Cardiac septum (tissue), 1 donor: ENCODE measurements at places on chromosomes 2 and 18. TPM values are rescaled to one million over a fixed set of nuclear protein-coding genes. Genes with fewer than 3 reads are reported as not detected.

DNA sequence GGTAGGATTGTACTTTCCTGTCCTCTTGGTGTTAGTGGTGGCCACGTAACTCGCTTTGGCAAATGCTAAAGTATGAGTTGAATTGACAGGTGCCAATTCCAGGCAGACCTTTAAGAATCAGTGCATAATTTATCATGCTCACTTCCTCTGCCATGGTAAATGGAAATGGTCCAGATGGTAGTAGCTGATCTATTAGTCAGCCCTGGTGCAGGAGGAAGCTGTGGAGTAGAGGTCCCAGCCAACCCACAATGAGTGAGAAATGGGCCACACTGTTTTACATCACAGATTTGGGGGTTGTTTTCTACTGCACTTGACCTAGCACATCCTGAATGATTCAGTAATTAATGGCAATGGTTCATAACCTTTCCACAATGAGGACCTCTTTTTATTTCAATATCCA, 104.4 kb downstream of the RGPD3 start:
- DNase-seq, result no peak

GRCh38 chr2:160429248-160430000, 64.2 kb downstream of the RBMS1 start:
- DNase-seq, result no peak

DNA sequence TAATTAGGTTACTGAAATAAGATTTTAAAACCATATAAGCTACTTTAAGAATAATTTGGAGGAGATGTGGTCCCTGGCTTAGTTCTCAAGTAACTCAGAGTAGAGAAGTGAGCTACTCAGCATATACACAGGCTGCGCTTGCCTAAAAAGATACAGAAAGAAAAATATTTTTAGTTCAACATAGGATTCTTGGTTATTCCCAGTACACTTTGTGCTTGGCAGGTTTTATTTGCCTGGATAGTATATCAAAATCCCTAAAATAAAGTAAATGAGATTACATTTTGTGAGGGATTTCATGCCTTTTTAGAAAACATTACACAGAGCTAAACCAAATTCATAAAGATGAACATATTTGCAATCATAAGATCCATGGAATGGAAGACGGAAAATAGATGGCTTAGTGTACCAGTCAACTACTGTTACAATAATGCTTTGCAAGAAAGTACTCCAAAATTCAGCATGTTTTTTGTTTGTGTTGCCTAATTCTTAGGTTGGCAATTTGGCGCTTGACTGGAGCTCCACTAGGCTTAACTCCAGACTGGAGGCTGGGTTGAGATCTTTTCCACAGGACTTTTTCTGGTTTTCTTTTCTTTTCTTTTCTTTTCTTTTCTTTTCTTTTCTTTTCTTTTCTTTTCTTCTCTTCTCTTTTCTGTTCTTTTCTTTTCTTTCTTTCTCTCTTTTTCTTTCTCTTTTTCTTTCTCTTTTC, 600.5 kb upstream of the SYT4 start:
- DNase-seq, result no peak

RUFY4 gene
- total RNA-seq, result not detected

SRD5A2 gene
- not detected for total RNA-seq

DNA sequence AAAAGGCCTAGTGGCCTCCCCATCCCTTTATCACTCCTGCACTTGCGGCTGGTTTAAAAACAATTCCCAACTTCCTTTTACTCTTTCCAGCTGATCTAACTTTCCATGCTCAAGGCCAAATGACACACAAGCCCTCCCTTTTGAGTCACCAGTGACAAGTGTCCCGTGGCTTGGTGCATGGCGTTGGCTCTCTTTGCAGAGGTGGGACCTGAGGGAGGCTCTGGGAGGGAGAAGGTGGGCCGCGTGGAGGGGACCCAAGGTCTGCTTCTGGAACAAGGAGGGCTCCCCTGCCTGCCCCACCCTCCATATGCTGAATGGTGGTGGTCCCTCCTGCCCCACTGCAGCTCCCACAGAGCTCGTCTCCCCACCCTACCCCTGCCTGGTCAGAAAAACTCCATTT, 30.8 kb upstream of the HPCAL1 start:
- DNase-seq, result peak; percentile 70

SPC25 gene
- total RNA-seq, result 0.24 TPM

- no peak for DNase-seq
Observed at GRCh38 chr18:50058731-50059130, 136.2 kb downstream of the MYO5B start.

DNA sequence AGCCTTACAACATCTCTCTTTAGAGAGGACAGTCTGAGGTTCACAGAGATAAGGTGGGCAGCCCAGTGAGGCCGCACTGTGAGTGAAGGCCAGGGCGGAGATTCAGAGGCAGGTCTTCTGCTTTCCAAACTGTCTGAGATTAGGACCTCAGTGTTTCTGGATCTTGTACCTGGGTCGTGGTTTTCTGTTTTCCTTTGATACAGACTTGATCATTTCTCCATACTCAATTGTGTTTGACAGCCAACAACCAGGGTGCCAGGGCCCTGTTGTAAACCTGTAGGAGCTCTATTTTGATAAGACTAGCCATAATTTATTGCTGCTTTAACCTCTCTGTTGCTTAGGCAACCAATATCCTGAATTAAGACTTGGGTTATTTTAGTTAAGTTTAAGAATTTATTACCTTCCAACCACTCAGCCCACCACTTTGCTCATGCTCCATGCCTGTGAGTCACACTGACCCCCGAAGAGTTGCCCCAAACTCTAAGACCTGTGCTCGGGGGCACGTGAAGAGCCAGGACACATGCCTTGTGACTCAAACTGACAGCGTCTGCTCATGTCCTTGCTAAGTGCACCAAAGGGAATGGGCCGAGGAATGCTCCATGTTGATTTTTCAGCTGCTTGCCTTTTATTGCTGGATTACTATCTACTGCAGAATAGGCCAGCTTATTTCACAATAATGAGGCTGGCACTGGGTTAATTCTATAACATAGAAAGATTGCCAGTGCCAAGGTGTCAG, 248.6 kb downstream of the BCL2 start:
- no peak for DNase-seq

FAM237A gene
- total RNA-seq, result 1.9 TPM

MTCL1 gene
- 16.3 TPM for total RNA-seq

DNA sequence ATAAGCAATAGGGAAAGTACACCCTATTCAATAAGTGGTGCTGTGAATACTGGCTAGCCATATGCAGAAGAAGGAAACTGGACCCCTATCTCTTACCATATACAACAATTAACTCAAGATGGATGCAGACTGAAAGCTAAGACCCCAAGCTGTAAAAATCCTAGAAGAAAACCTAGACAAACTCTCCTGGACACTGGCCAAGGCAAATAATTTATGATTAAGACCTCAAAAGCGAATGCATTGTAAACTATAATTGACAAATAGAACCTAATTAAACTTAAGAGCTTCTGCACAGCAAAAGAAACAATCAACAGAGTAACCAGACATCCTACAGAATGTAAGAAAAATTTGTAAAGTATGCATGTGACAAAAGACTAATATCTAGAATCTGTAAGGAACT, 41.1 kb upstream of the ASXL3 start:
- DNase-seq, result no peak

DNA sequence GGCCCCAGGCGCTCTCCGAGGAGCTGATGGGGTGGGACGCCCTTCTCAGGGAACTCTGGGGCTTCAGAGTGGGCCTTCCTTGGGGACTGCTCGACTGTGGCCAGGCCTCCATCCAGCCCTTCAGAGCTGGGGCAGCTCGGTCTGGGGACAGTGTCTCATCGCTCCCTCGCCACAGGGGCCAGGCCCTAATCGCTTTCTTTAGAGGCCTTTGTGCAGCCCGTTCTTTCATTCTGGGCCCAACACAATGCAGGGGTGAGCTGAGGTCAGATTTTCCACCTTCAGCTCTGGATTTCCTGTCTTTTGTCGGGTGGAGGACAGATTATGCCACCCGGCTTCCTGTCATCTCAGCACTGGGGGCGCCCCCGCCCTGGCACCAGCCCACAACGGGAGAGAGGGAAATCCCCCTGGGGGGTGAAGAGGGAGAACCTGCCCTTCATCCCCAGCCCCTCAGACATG, 25.2 kb downstream of the MYCN start:
- peak; percentile 68 for DNase-seq

DNA sequence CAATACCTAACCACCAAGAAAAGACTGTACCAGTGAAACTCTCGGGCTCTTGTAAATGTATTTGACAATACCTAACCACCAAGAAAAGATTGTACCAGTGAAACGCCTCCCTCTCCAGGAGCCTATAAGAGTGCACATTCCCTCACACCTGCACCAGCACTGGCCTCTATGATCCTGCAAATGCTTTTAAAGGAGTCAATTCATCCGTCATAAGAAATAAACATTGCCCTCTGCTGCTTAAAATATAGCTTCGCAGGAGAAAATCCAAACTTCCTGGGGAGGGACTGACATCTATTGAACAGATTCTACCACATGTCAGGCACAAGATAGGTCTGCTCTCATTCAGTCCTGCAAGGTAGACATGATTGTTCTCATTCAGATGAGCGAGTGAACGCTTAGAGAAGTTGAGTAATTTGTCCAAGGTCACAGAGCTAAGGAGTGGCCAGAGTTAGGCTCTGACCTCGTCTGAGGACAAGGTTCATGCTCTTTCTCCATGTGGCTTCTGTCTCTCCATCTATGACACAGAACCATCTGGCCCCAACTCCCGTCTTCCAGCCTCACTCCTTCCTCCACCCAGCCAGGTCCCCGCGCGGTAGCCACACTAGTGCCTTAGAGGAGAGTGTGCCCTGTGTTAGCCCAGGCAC, 38.7 kb downstream of the MCFD2 start:
- no peak for DNase-seq

DNA sequence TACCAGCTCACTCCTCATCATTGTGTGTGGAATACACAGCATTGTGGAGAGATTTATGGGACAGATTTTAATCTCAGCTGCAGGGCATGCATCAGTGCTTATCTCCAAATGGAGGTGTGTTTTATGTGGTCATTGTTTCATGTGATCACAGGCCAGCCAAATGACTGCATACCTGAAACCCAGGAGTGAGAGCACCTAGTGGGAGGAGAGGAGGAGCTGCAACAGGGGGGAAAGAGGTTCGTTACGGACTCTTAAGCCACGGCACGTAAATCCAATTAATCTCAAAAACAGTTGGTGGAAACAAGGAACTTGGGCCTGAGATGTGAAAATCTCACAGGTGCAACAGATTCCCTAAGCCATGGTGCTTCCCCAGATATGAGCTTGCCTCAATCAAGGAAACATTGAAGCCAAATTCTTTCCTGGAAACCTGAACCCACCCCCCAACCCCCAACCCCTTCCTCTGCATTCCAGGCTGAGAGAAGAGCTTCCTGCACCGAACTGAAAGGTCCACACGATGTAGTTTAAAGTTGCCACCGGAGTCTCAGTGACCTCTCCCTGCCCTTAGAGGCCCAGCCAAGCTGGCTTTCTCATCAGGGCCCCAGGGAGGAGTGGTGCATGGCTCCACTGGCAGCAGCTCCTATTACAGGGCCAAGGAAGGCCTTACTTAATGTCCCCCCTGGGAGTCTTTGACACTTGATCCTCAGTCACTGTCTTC, 167.4 kb downstream of the C1D start:
- no peak for DNase-seq

CSRNP3 gene
- total RNA-seq, result 2.9 TPM

DNA sequence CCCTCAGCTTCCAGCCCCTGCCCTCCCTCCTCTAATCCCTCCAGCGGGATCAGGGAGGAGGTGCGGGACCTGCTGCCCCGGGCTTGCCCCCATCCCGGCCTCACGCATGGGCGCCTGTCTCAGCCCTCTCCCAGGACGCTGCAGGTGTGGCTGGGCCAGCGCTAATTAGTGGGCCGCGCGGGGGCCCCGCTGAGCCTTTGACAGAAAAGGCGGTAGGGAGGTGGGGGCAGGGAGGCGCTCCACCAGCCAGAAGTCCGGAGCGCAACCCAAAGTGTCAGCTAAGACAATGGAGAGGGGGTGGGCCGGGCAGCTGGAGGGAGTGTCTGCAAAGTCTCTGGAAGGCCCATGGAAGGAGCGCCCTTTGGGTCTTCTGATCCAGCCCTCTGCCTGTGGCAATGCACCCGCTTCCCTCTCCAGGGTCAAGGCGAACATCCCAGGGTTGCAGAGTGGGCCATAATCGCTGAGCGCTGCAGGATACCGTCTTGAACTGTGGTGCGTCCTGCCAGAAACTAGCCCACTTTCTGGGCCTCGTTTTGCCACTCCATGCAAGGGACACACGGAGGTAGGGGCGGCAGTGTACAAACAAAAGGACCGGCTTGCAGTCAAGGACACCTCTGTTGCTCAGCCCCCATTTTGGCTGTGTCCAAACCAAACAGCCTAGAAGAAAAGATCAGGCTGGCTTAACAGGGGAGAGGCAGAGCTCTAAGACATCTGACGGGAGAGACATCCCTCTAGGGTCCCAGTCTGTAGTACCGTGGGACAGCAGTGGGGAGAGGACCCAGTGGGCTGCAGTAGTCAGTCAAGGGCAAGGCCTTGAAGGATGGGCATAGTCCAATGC, 3.5 kb downstream of the ATP6V1B1 start:
- peak; percentile 64 for DNase-seq

DNA sequence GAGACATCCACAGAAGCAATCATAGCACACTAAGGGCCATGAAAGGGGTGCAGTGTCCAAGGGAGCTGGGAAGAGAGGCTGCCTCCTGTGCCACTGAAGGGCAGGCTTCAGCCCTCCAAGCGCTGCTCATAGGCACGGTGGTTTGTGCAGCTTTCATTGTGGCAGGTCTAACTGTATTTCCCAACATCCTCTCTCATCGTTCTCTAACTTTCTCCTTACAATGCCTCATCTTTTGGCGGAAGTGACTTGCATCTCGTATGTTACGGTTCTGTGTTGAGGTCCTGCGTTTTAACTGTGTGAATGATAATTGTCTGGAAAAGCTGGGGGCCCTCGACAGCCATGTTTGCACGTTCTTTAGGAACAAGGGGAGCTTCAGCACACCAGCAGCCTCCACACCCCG, 213.9 kb downstream of the GBX2 start:
- DNase-seq, result no peak

DNA sequence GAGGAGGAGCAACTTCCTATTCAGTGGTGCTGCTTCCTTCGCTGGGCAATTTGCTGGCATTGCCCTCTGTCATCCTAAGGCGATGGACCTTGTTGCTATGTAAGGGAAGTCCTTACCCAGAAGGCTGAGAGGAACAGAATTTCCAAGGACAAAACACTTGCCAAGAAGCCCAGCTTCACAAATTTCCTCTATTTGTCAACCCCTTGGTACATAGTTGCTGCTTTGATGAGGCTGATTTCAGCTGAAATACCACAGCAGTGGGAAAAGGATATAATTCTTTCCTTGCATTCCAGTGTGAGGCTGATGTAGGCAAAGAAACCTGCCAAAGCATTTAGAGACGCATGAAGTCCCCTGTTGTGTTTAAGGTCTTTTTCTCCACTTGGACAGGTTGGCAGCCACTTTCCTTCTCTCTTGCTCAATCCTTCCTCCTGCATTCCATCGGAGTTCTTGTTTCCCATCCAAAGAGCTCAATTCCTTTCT, 16.4 kb upstream of the ST3GAL5 start:
- no peak for DNase-seq

- DNase-seq, result no peak
Observed at GRCh38 chr2:66431274-66431642, 3.7 kb upstream of the MEIS1 start.

GDF7 gene
- 0.94 TPM for total RNA-seq

VWC2L gene
- total RNA-seq, result 0.08 TPM

GRCh38 chr2:62152000-62152399, 43.9 kb upstream of the B3GNT2 start:
- no peak for DNase-seq

CRYGC gene
- total RNA-seq, result not detected
